Endothelial cell (in vitro differentiated cells): ENCODE measurements at places on chromosomes 12 and 14. TPM values are rescaled to one million over a fixed set of nuclear protein-coding genes. Genes with fewer than 3 reads are reported as not detected.

The SIRT4 gene
- total RNA-seq = 1.8 TPM

The RASSF9 gene
- 2.2 TPM for total RNA-seq

The KRT6A gene
- not detected for total RNA-seq

The PRH2 gene
- not detected for total RNA-seq

The LRRC10 gene
- not detected for total RNA-seq

DNA sequence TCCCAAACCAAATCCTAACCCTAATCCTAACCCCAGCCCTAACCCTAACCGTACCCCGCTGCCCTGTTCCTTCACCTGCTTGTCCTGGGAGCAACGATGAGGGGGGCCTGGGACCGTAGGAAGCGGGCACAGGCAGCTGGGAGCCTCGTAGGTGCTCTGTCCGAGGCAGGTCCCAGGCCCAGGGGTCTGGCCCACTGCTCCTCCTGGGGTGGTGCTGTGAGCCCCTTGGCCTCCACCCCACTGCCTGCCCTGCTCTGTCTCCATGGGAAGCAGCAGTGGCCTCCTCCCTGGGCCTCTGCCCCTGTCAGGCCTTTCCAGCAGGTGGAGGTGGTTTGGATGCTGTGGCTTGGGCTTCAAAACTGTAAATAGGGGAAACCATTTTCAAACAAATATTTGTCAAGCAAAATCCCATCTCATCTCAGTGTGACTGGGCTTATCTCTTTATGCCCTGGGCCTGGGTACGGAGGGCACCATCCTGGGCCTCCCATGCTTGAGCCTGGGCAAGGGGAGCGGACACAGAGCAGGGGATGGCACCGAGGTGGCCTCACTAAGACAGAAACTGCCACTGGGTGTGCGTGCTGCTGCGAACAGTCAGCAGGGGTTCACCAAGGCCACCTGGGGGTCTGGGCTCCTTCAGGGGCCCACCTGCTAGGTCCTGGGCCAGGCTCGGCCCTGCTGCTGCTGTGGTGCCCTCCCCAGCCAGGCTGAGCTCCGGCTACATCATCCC lies 3.7 kb upstream of the BEGAIN start:
- no peak for DNase-seq

DNA sequence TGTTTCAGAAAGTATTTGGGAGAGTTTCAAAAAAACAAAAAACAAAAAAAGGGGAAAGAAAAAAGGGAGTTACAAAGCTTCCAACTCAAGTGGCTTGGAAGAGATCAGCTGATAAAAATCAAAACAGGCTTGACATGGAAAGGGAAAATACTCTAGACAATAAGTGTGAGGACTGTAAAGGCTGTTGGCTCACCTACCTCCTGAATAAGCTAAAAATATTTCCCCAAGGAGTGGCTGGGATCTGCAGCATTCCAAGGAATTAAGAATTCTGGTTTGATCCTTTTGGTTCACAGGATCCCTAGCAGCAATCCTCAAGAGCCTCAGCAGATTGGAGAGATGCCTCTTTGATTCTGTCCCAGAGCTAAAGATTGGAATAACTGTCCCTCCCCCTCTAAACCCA lies 11.2 kb upstream of the AJUBA start:
- no peak for DNase-seq

- no peak for DNase-seq
Measured at GRCh38 chr12:81968421-81968820, 209.3 kb upstream of the PPFIA2 start.

DNA sequence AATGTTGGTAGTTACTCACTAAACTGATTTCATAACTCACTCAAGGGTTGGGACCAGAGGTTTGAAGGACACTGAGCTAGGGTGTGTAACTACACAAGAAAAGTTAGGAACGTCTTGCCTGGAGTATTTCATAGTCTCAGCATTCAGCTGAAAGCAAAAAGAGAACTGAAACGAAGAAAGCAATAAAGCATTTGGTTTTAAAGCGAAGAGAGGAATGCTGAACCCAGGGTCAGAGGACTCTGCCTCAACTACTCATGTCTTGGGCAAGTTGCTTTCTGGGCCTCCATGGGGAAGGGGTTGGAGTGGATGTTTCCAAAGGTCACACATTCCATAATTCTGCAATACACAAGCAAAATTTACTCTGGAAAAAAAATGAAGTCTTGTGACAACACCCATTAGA lies 1.4 kb downstream of the GNS start:
- no peak for DNase-seq

DNA sequence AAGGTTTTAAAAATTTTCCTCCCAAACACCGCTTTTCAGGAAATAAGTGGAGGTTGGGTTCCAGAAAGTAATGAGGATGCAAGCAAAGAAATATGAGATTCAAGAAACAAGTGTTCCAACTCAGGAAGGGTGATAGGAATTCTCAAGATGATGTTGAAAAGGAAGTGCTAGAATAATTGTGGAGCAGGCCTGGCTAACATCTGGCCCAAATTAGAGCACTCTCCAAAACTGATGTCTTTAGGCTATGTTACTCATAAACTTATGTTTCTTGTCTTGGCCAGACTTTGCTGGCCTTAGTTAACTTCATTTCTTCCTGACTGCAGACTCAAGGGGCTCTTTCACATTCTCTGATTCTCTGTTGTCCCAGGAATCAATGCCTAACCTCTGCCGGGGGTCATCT lies 116.3 kb downstream of the TMTC3 start:
- no peak for DNase-seq

DNA sequence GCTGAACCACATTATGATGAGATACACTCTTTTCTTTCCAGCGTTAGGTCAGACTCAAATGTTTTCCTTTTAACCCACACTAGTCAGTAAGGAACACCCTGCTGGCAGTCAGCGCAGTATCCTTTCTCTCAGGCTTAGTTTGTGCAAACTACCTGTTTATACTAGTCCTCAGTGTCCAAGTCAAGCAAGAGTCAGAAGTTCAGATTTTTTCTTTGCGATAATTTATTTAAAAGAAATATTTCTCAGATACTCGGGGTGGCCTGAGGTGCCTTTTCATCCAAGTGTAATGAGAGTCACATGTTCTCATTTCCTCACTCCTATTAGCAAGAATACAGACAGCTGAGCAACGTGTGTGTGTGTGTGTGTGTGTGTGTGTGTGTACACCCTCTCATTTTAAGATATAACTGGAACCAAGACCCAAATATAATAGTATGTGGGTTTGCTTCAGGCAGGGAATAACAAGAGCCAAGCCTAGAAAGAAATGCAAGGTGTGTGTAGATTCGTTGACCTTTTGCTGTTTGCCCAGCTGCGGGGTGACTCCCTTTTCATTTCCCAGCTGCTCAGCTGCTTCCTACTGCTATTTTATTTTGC lies 182.7 kb downstream of the KICS2 start:
- no peak for DNase-seq

DNA sequence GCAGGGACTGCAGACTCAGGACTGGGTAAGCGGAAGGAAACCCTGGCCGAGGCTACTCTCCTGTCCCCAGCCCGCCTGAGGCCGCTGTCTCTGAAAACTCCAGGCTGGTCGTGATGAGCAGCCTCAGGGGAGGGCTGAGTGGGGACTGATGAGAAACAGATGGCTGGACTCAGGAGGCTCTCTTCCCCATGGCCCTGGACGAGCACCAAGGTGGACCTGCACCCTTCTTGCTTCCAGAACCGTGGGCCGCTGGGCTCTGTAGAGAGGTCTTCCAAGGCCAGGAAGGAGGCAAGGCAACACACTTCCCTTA lies 1.1 kb downstream of the TEX22 start:
- DNase-seq = no peak

GRCh38 chr12:56634837-56635791 lies 5.0 kb upstream of the BAZ2A start:
- peak; percentile 53 for DNase-seq

GRCh38 chr14:38507299-38507698 lies 251.4 kb upstream of the CLEC14A start:
- no peak for DNase-seq

- DNase-seq = no peak
Measured at GRCh38 chr12:130748786-130749185, 32.7 kb upstream of the RIMBP2 start.

DNA sequence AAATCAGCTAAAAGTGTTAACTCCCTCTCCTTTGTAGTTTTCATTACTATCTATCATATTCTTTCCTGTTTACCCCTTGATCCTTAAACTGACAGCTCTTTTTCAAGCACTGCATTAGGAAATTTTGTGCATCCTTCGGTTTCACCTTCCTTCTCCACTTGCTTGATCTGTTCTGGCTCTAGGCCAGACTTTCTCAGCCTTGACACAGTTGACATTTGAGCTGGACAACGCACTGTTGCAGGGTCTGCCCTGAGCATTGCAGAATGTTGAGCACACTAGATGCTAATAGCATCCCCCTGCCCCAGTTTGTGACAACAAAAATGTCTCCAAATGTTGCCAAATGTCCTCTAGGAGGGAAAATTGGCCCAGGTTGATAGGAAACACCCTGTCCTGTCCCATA lies 75.4 kb upstream of the KCNJ8 start:
- no peak for DNase-seq

DNA sequence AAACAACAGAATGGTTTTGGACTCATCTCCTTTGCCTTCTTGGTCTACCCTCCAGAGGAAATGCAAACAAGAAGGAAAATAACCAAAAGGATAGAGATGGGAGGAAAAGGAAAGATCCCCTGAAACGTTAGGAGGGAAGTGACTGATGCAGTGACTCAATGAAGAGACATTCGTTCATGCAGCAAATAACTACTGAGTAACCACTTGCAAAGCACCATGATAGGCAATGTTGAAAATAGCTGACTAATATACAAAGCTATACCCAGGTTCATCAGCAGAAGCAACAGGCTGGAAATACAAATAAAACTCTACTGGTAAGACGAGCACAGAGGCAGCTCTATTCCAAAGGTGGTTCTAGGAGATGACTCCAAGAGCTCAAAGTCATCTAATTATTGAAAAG lies 41.8 kb downstream of the R3HDM2 start:
- DNase-seq = no peak

- no peak for DNase-seq
Measured at GRCh38 chr14:61972711-61973110, 210.5 kb downstream of the SNAPC1 start.

GRCh38 chr12:92933606-92934005 lies 4.5 kb upstream of the EEA1 start:
- no peak for DNase-seq

GRCh38 chr14:30621354-30621939 lies 672 bp upstream of the SCFD1 start:
- peak; percentile 11 for DNase-seq

GRCh38 chr12:117101953-117102799 lies 3.0 kb upstream of the TESC start:
- DNase-seq = no peak
